Endodermal cell (in vitro differentiated cells): ENCODE measurements at places on chromosomes 7 and 10. TPM values are rescaled to one million over a fixed set of nuclear protein-coding genes. Genes with fewer than 3 reads are reported as not detected.

GRCh38 chr7:134293002-134293740 is 23.6 kb downstream of the SLC35B4 start:
- DNase-seq = no peak

DNA sequence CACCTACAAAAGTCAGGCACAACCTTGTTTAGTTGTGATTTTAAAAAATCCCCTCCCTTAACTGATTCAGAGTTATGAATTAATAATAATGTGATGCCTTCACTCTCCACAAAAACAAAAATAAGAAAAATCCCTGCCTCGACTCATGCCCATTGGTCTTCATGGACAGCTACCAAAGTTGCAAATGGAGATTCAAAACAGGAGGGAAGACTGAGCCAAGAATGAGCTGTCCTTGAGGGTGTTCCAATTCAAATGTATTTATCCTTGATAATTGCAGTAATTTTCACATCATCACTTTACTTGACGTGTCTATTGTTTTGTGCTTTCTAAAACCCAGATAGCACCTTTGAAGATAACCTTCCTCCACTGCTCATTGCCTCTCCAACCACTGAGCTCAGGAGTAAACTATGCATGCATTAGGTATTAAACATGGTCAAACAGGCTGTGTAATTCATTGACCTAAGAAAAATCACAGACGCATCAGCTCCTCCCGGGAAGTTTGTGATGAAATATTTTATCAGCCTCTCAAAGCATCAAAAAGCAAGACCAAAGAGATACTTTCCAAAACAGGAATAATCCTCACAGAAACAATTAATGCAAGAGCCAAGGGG is 712.7 kb upstream of the IGFBP3 start:
- DNase-seq = no peak

DNA sequence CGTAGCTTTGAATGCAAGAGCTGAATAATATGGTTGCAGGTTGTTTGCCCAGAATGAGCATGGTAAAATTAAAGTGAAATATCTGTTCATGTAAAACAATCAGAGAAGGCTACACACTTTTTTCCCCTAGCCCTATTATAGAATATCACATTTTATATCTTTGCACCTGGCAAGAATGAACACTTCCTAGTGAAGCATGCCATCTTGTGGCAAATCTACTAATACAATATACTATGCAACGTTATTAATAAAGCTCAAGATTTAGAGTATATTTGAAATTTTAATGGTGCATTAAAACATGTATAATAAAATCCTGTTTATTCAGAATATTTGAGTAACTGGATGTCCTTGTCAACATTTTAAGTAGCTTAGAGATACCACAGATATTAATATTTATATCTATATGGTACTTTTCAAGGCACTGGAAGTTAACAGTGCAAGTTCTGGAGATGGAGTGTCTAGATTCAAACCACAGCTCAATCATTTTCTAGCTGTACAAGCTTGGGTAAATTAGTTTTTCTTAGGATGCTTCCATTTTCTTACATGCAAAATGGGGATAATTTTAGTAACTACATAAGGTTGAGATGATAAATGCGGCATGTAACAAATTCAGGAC is 643.1 kb upstream of the SEMA3D start:
- no peak for DNase-seq

DNA sequence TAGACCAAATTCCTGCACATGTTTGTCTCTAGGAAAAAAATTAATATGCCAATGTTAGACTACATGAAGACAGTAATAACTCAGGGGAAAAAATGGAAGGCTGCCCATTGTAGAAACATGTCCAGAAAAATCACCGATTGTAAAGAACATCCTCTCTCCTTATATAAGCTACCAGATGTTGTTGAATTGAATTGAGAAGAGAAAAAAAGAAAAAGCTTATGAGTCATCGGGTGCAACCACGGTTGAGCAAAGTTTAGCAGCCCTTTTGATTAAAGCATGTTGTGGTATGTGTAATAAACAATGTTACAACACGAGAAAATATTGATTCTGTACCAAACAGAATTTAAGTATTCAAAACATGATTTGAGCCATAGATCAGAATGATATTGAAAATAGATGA is 102.3 kb upstream of the ARHGAP21 start:
- no peak for DNase-seq

DNA sequence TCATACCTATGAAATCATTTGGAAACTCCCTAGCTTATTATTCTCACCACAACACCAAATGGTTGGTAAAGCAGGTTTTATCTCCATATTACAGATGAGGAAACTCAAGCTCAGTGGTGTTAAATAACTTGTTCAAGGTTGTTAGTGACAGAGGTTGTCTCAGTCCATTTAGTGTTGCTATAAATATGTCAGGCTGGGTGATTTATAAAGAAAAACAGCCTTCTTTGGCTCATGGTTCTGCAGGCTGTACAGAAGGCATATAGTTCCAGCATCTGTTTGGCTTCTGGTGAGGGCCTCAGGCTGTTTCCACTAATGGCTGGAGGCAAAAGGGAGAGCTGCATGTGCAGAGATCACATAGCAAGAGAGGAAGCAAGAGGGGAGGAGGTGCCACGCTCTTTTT is 96.6 kb downstream of the ZNF438 start:
- DNase-seq = no peak

- no peak for DNase-seq
These were observed 152.6 kb upstream of the PFKP start for GRCh38 chr10:2914741-2915140.

- DNase-seq = no peak
These were observed 488.9 kb upstream of the NUPR2 start for GRCh38 chr7:56605146-56605545.

The RELN gene
- total RNA-seq = 8.5 to 9.2 TPM (median 8.7 TPM) in 3 replicates
